Amniotic stem cell (primary cell): ENCODE measurements at places on chromosomes 4 and X.

- no peak for DNase-seq
These were observed 192.1 kb downstream of the IDS start for GRCh38 chrX:149312988-149313387.

DNA sequence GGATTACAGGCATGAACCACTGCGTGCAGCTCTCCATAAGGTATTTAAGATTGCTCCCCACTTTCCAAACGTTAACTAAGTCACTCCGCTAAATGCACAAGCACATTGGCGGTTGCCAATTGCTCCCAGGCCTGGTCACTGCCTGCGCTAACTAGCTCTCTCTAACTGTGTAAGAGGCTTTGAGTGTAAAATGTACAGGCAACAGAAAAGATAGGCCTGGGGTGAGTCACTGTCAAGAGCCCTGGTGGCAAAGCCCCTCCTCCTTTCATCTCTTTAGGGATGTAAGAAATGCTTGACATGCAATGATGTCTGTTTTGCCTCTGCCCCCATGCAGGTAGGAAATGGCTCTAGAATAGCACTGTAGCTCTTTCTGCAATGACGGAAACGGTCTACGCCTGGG is 329.7 kb upstream of the GATB start:
- no peak for DNase-seq

- no peak for DNase-seq
These were observed 22.2 kb downstream of the PDGFC start for GRCh38 chr4:156949373-156949814.

- DNase-seq: no peak
These were observed at the start of gene HGFAC for GRCh38 chr4:3441501-3442459. Gene HGFAC (plus strand): TSS chr4:3441968. CDS start chr4:3442002, 34 bp downstream.

DNA sequence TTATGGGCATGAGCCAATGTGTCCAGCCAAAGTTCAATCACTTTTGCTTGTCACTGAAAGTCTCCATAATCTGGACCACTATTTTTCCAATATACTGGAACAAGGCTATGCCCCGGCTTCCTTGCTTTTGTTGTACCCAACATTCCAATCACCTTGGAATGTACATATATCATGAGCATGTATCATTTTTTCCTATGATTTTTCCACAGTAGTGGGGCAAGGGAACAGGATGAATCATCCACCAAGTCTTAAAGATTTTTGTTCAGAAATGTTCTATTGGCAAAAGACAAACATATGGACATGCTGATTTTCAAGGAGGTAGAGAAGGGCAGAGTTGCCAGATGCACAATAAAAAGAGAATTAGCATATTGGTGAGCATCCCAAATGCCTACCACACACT is 548.1 kb upstream of the INTU start:
- DNase-seq: no peak

- no peak for DNase-seq
These were observed 190.5 kb downstream of the RRAGB start for GRCh38 chrX:55907968-55908607.

- DNase-seq: no peak
These were observed 31.7 kb upstream of the NFXL1 start for GRCh38 chr4:47945930-47946726.

GRCh38 chr4:1519787-1520661 is 113.8 kb upstream of the NKX1-1 start:
- DNase-seq: no peak
